ENCODE measurements at places on chromosomes 12 and 14.
A peak's percentile ranks its signal among the peaks of the same experiment; 100 is the strongest.

DNA sequence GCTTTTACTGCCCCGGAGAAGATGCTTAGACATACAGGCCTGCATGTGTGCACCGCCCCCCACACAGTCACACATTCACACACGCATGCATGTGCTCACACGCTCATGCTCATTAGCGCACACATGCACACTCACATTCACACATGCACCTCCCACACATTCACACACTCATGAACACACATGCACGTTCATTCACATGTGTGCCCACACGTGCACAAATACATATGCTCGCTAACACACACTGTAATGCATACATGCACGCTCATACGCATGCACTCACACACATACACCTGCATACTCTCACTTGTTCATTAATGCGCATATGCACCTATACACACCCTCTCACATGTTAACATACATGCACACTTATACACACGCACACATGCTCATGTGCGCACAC is 21.9 kb downstream of the TMEM132C start:
- no peak for DNase-seq

GRCh38 chr12:49010092-49010668 is 8.4 kb downstream of the PRKAG1 start:
- DNase-seq = no peak

DNA sequence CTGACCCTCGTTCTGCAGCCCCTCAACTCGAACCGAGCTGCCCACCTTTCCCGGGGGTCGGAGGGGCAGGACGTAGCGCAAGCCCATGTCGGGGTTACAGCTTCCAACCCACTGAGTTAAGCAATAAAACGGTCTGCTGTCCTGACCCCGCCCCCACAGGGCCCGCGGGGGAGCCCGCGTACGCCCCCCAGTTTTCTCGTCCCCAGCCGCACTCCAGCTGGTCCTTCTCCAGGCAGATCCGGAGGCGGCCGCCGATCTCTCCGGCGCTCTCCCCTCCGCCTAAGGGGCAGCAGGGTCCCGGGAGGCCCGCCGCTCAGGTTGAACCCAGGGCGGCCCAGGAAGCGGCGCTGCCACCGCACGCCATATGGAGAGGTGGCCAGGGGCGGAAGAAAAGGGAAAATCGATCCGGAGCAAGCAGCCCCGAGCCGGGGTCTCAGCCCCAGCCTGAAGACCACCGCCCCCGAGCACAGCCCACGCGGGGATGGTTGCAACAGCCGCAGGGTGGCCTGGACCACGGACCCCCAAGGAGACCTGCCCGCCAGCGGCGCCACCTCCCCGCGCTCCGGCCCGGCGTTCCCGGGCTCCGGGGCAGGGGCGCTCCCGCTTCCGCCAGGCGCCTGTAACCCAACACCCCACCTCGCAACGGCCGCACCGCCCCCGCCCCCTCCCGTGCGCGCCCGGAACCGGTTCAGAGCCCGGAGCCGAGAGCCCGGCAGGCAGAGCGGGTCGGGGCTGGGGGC is 760 bp downstream of the ACTN1 start:
- peak; percentile 31 for DNase-seq

- DNase-seq = no peak
Measured at GRCh38 chr14:92460916-92461579, 52.5 kb upstream of the RIN3 start.

GRCh38 chr12:119825262-119825661 is 51.9 kb downstream of the CIT start:
- DNase-seq = no peak

DNA sequence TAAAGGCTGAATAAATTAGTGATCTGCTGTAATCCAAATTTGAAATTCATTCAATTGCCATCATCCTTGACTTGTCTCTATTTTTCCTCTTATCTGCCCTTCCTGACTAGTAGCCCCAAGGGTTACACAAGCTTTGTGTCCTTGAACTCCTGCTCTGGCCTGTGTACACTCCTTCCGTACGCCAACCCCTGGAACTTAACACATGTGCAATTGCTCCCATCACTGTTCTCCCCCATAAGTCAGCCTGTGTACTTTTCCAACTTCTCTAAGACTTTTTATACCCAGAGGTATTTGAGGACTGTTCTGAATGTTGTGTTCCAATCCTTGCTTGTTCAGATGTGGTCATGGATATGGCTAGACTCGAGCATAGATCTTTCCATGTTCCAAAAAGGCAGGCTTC is 171.1 kb upstream of the G2E3 start:
- no peak for DNase-seq

DNA sequence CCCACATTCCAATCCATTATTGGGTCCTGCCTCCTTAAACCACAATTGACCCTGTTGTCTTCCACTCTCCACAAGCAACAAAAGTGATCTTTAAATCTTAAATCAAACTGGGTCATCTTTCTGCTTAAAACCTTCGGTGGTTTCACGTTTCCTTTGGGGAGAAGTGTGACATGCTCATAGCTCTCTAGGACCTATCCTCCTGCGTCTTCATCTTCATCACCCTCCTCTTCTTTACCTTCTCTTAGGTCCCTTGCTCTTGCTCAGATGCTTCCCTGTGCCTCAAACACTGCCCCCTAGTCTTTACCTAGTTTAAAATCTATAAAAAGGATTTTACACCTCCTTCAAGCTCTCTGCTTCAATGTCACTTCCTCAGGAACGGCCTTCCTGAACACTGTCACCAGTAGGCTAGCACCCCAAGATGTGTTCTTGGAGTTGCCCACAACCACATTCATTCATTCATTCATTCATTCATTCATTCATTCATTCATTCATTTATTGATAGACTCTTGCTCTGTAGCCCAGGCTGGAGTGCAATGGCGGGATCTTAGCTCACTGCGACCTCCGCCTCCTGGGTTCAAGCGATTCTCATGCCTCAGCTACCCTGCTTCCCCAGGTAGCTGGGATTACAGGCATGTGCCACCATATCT is 46.8 kb downstream of the GALNT4 start:
- DNase-seq = no peak

DNA sequence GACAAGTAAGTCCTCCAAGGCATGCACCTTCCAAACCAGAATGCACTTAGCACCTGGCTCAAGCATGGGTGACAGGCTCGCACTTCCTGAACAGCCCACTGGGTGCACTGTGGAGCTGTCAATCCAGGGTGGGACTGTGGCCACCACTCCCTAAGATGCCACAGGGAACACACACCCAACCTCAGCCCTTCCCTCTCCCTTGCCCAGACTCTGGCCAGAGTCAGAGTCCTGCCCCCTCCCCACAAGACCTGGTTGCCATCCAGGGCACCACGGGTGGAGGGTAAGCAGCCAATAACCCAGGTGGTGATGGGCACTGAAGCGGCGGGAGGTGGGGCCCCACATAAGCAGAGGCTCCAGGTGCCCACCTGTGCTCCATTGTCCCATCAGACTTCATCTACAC is 160.6 kb downstream of the MYRFL start:
- no peak for DNase-seq
